ENCODE measurements at places on chromosomes 2 and 18.

DNA sequence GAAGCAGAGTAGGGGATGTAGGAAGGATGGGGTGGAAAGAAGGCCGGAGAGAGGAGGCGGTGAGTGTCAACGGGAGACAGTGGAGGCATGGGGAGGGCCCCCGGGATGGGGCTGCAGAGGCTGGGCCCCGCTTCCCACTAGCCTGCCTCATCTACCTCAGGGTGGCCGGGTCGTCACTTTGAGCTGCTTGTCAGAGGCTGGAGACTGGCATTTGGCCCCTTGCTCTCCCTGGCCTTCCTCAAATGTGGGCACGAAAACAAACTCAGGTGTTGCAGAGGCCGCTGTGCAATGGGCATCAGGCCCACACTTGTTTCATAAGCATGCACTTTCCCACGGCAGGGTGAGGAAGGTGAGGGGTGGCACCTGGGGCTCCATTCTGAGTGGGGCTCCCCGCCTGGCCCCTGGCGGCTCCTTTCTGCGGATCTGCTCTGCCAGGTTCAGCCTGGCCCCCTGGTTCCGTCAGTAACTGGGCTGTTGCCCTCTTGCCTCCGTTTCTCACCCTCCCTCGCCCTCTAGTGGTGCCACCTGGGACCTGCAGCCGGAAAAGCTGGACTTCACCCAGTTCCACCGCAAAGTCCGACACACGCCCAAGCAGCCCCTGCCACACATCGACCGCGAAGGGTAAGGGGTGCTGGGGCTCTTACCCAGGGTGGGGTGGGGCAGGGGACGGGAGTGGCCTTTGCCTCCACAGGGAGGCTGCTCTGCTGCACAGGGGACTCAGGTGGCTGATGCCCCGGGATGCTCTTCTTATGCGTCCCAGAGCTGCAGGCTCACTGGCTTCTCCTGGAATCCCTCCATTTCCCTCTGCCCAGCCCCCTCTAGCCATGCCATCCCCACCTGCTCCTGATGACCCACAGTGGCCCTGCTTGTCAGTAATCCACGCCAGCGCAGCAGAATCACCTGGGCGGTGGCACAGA lies 125.4 kb downstream of the CTIF start:
- DNase-seq = no peak

DNA sequence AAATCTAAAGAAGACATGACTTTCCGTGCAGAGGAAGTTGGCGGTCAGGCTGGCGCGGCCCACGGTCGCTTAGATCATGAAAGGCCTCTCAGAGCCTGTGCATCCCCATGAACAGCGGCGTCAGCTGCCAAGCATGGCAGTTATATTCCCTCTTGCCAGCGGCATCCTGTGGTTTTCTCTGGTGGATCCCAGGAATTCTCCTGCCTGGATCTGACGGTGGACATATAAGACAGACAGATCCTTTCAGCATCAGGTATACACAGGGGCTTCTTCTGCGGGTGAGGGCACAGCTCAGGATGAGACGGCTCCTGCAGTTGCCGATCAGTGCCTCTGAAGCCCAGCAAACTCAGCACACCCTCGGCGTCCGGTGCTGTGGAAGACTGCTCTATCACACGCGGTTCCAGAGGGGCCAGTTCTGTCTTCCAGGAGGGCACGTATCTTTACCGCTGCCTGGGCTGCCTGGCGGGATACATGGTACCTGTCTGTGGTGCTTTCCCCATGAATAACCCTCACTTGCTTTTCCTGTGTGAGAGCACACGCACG lies 157.8 kb downstream of the LDLRAD4 start:
- DNase-seq = no peak

DNA sequence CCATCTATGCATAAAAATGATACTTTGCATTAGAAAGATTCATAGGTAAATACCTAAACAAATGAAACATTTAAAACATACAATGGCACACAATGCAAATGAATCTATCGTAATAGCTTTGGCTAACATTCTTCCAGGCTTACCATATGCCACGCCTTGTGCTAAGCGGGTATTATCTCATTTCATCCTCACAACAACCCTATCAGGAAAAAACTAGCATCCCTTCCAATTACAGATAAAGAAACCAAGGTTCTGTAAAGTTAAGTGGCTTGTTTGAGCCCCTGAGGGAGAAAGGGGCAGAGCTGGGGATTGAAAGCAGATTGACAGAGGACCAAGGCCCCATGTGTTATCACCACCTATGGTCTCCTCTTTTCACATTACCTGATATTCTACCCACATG lies 145.4 kb upstream of the ETAA1 start:
- DNase-seq = no peak

DNA sequence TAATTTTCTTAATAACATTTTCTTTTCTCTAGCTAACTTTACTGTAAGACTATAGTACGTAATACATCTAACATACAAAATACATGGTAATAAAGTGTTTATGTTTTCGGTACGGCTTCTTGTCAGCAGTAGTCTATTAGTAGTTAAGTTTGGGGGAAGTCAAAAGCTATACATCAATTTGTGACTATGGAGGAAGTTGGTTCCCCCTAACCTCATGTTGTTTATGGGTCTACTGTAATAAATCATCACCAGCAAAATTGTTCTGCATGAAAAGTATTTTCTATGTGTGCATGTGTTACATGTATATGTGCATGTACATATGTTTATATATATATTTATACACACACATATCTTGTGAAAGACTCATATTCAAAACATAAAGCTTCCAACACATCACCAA lies 303.0 kb downstream of the TRIB2 start:
- no peak for DNase-seq

GRCh38 chr2:205636549-205637319 lies 45.6 kb upstream of the NRP2 start:
- DNase-seq = no peak

- no peak for DNase-seq
Observed at GRCh38 chr2:141557329-141558095, 573.3 kb downstream of the LRP1B start.

GRCh38 chr2:49044350-49045079 lies 109.8 kb downstream of the FSHR start:
- no peak for DNase-seq

- no peak for DNase-seq
Observed at GRCh38 chr18:67280486-67281242, 235.9 kb downstream of the DSEL start.

DNA sequence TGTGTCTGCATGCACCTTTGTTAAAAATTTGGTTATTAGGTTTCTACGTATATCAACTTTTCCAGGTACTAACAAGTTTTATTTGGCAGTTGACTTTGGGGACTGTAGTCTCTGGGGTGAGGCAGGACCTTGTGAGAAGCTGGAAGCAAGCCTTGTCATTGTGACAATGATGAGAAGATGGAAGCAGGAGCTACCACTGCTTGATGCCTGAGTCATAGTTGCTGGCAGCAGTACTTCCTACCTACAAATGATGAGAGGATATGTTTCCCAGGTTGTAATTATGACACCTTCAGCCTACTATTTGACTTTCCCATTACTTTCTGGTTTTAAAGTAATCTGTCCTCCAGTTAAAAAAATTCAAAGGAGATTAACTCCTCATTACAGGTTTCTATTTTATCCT lies 516.3 kb downstream of the NRXN1 start:
- DNase-seq = no peak

GRCh38 chr2:181070836-181071200 lies 90.4 kb downstream of the UBE2E3 start:
- no peak for DNase-seq
